HT-29 (cell line): ENCODE measurements at places on chromosomes 6 and 20. TPM values are rescaled to one million over a fixed set of nuclear protein-coding genes. Genes with fewer than 3 reads are reported as not detected.

DNA sequence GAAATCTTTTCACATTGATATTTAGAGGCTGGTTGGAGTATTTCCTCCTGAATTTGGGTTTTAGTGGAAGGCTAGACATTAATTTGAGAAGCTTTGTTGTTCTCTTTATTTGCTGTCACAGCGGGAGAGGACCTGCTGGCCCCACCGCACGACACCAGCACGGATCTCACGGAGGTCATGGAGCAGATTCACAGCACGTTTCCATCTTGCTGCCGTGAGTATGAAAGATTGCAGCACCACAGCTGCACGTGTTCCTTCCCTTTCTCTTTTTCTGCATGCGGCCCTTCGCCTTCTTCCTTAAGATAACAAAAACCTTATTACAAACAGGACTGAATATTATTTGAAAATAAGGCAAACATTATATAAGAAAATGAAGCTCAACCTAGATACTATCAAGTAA lies 555.5 kb downstream of the UTRN start:
- no peak for DNase-seq

GRCh38 chr6:164075981-164076615 lies 661.6 kb downstream of the QKI start:
- no peak for DNase-seq

DNA sequence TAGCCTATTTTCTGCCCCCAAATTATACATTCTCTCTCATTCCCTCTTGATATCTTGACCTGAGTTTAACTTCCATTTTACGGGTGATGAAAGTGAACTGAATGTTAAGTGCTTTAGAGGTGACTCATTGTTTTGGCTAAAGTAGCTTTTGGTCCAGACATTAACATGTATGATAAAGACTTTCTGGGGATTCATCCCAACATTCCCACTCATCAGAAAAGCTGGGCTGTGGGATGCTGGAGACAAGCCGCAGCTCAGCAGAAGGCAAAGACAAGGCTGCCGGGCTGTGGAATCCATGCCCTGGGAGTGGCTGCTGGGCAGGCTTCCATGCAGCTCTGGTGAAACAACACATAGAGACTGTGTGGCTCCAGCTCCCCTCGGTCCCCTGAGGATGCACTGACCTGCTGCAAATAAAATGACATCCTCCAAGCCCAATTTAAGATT lies 89.9 kb upstream of the SYNDIG1 start:
- no peak for DNase-seq

DNA sequence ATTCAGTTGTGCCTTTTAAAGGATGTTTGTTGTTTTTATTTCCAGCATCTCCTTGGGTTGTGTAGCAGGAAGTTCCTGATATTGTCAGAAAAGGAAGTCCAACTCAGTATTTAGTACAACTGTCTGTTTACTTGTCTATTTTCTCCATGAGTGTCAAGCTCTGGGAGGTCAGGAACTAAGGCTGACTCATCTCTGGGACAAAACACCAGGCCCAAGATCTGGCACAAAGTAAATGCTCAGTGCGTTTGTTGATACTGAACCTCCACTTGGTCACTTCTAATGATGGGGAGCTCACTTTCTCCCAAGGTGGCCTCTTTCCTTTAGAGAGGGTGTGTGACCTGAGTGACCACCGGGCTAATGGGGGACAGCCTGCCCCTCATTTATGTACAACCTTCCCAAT lies 12.6 kb upstream of the PIGU start:
- DNase-seq: no peak

TLDC2 gene
- 0.25 and 0.89 TPM in 2 replicates for total RNA-seq

PACSIN1 gene
- 0.03 and 0.08 TPM in 2 replicates for total RNA-seq
